ENCODE measurements at places on chromosomes 3 and 15.

- peak; percentile 15 for DNase-seq
Observed at GRCh38 chr3:47685037-47685436, 96.7 kb downstream of the SMARCC1 start.

DNA sequence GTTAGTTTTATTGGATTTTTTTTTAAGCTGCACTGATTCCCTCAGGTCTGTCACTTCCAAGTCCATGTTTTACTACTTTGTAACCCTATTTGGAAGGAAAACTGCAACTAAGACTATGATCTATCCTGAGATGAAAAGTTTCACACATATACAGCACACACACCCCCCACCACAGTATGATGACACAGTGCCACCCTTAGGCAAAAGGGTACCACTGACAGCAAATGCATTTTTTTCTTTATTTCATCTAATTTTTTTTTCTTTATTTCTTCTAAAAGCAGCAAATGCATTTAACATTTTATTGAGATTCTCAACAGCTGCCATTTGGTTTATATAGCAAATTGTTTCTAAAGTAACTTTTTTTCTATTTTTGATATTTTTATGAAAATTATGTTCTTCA is 21.2 kb downstream of the NGRN start:
- peak; percentile 46 for DNase-seq

DNA sequence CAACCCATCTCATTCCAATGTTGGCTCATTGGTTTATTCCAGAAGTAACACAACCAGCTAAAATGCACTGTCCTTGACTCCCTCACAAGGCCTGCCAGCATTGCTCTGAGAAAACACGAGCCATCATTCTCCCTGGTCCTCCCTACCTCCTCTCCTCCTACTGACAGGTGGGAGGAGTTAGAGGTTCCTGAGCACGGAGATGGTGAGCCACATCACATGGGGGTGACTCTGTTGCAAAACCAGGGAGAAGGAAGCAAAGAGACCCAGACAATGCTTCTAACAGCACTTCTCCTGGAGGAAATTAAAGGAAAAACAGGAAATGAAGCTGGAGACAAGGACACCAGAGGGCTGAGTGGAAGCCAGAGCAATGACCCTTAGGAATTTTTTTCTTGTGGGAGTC is 667.4 kb downstream of the NTRK3 start:
- DNase-seq = no peak

- peak; percentile 89 for DNase-seq
Observed at GRCh38 chr3:142595581-142595950, 627 bp upstream of the PLS1 start.

GRCh38 chr3:151800431-151800830 is 13.5 kb upstream of the AADAC start:
- no peak for DNase-seq

DNA sequence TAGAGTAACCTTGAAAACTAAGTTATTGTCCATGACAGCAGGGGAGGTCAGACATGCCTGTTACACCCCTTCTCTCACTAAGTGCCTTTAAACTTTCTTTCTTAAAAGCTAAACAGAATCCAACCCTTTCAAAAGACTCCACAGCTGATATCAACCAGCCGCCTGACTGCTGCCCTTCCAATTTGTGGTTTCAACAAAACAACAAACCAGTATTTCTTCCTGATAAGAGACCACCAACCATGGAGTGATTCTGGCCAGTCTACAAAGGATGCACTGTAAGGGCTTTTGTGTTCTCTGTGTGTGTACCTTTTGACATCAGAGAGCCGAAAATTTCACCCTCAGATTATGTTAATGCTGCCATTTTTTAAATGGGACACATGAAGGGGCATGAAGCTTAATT is 1204.2 kb downstream of the ROBO2 start:
- DNase-seq = no peak

GRCh38 chr3:64444490-64445108 is 219.3 kb upstream of the PRICKLE2 start:
- DNase-seq = no peak

GRCh38 chr3:135392151-135392550 is 573.4 kb upstream of the PPP2R3A start:
- DNase-seq = no peak

GRCh38 chr3:37934631-37935289 is 55.8 kb upstream of the VILL start:
- no peak for DNase-seq

DNA sequence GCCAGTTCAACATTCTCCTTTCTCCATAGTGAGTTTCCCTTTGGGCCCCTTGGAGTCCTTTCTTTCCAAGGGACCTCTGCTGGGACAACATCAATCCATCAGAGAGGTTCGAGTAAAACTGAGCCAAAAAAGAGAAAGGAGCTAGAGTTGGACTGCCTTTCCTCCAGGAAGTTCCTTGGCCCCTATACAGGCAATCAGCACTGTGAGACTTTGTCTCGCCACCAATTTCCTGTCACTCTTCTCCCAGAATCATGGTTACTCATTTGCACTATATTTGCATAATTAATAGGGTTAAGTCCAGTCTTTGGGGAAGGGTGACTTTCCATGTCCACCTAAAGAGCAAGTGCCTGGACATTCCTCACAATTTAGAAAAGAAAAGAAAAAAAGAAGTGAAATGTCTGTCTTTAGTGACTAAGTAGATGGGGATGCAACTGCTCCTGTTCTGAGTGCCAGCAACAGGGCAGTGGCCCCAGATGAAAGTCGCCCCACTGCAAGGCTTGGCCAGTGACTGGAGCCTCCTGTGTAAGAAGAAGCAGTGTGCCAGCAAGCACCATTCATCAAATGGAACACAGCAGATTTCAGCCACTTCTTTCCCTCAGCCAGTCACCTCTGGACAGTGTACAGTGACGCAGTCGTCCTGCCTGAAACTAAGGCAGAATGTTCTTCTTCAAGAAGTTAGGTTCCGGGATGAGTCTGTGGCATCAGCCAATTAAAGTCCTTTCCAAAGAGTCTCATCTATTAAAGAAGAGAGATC is 91.6 kb downstream of the FSIP1 start:
- no peak for DNase-seq

DNA sequence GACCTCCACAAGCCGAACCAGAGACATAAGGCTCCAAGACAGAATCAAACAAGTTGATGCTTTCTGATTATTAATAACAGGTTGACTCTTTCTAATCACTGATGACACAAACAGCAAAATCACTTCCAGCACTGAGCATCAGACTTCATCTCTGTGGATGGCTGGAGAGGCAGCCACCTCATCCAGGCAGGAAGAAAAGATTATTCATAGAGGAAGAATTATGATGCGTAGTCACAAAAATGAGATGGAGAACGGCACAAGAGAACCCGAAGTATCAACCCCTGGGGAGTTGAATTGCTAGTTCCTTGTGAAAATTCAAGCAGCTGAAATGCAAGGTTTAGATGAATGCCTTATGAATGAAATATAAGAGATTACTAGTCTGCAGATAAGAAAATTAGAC is 49.9 kb upstream of the LMCD1 start:
- peak; percentile 94 for DNase-seq

- DNase-seq = no peak
Observed at GRCh38 chr15:90981681-90982080, 12.7 kb downstream of the PRC1 start.

- DNase-seq = no peak
Observed at GRCh38 chr15:34759347-34759746, 4.5 kb upstream of the GJD2 start.

- DNase-seq = no peak
Observed at GRCh38 chr3:131192701-131193100, 166.0 kb downstream of the NEK11 start.

- DNase-seq = no peak
Observed at GRCh38 chr15:34133511-34133910, 31.6 kb downstream of the PGBD4 start.

DNA sequence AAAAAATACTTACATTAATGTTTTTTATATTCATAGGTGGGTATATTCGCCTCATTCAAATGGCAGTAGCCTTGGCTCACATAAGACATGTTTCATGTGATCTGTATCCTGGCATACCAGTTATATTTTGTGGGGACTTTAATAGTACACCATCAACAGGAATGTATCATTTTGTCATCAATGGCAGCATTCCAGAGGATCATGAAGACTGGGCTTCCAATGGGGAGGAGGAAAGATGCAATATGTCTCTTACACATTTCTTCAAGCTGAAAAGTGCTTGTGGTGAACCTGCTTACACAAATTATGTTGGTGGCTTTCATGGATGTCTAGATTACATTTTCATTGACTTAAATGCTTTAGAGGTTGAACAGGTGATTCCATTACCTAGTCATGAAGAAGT is 3.5 kb downstream of the PDE12 start:
- DNase-seq = peak; percentile 63

Data from fibroblast of skin of right biceps (primary cell).